ENCODE measurements at places on chromosomes 6 and 20.

DNA sequence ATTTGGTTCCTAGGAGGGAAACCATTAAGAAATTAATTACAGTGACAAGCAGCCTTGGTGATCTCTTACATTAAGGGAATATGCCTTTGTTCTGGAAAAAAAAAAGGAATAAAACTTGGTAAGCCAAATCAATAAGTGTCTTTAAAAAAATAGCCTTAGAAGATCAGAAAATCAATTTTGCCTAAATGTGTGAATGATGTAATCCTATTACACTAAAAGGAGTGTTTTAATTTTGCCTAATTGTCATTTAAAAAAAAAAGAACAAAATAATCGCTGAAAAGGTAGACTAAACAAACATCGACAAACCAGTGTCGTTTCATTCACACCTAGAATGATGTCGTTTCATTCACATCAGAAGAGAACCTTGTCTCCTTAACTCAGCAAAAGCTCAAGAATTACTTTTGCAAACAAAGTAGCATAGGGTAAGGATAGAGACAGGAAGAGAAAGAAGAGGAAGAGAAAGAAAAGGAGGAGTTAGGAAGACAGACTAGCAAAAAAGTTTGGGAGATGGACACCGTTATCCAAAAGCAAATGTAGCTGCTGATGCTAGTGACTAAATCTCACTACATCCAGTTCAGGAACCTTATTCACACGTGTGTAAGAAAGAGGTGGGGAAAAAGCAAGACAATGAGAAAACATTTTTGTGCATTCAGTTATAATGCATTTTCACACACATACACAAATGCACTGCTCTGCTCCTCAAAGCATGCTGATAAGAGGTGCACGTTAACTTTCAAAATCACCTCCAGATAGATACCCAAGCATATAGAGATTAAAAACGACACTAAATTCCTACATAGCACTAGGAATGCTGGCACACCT lies 60.6 kb downstream of the HIVEP2 start:
- DNase-seq = no peak

DNA sequence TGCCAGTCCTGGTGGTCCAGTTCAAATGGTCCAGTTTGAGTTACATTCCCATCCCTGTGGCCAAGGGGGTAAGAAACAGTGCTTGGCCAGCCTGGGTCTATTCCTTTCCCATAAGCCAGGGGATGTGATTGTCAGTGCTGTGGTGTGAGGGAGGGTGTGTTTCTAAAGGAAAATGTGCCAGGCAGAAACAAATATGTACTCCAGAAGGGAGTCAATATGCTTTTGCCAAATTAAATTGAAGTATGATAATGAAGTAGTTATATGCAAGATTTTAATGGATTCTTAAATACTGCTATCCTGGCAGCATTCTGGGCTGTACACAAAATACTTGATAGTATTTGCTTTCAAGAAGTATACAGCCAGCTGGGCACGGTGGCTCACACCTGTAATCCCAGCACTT lies 16.6 kb upstream of the PAQR8 start:
- no peak for DNase-seq

DNA sequence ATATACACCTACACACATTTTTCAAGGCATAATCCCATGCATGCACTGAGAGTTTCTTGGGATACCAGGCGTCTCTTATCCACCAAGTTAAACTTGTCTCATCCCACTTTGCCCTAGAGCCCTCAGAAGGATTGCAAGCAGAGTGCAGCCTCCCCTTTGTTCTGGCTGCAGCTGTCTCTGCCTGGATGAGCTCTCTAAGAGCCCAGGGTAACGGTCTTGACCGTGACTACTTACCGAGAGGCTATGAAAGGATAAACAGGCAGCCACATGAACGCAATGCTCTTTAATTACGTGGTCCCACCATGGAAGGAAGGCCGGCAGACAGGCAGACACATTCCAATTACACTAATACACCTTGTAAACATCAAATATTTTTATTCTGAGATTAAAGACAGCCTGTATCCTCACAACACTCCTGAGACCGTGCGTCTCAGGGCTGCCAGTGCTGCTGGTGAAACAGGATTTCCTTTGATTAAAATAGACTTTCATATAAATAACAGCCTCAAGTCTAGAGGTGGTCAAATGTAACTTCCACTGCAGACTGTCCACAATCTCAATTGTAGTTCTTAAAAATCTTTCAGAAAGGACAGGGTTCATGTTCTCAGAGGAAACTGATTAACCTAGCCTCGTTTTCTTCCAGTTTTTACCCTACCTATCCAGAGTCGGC lies 210.0 kb upstream of the PRDM1 start:
- no peak for DNase-seq

GRCh38 chr6:55678330-55679224 lies 99.6 kb upstream of the HMGCLL1 start:
- no peak for DNase-seq

DNA sequence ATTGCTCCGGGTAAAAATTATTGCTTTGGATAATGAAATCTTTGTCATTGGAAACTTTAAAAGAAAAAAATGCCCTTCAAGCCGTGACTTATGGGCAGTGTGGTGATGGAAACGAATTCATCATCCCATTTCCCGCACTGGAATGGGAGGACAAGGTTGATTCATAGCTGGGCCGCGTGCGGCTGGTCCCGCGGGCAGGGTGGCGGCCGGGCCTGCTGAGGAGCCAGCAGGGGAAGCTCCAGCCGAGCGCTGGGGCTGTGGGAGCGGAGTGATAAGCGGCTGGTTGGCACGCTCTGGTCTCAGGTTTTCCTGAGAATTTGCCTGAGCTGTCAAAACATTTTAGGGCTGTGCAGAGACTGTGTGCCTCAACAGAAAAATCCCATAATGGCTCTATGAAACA lies 351.7 kb downstream of the CDC5L start:
- no peak for DNase-seq

GRCh38 chr20:38304845-38305447 lies 990 bp downstream of the BPI start:
- no peak for DNase-seq

DNA sequence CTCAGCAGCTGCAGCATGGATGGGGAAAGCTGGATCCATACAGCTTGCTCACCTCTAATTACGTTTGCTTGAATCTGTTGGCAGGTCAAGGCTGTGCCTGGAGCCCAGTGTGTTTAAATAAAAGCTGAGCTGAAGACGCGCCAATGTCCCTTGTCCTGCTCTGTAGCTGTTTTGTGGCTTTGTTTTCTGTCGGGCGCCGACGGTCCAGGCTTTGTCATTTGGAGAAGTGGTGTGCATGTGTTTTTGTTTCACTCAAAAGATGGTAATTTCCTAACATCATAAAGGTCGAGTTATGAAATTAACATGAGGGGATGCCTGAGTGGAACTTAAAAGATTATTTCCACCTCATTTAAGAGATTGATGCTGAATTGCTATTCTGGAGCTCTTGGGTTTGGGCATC lies 107.6 kb downstream of the SLC24A3 start:
- DNase-seq = no peak

GRCh38 chr6:132961122-132961521 lies 146.8 kb downstream of the RPS12 start:
- DNase-seq = peak; percentile 17

- DNase-seq = no peak
Observed at GRCh38 chr20:53569606-53570307, 23.9 kb downstream of the ZNF217 start.

- no peak for DNase-seq
Observed at GRCh38 chr6:15551262-15551661, 111.6 kb downstream of the DTNBP1 start.

- DNase-seq = no peak
Observed at GRCh38 chr6:72371473-72371872, 250.4 kb upstream of the KCNQ5 start.

- no peak for DNase-seq
Observed at GRCh38 chr20:58486207-58486606, 29.0 kb downstream of the APCDD1L start.

DNA sequence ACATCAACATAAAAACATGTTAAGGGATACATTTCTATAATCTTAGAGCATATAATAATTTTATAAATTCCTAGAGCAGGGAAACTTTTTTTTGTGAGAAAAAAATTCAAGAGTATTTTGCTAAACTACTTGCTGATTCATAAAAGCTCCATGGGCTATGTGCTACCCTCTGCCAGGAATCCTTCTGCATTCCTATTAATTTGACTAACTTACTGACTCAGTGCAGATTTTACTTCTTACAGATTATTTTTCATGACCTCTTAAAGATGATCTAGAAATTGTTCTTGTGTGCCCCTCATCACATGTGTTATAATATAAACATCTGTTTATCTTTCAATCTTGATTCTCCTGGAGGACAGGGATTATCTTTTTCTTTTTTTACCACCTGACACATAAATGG lies 5.7 kb downstream of the VTA1 start:
- peak; percentile 46 for DNase-seq

GRCh38 chr6:15513131-15513771 lies 149.6 kb downstream of the DTNBP1 start:
- no peak for DNase-seq

GRCh38 chr6:43929511-43929910 lies 159.5 kb downstream of the VEGFA start:
- DNase-seq = no peak

DNA sequence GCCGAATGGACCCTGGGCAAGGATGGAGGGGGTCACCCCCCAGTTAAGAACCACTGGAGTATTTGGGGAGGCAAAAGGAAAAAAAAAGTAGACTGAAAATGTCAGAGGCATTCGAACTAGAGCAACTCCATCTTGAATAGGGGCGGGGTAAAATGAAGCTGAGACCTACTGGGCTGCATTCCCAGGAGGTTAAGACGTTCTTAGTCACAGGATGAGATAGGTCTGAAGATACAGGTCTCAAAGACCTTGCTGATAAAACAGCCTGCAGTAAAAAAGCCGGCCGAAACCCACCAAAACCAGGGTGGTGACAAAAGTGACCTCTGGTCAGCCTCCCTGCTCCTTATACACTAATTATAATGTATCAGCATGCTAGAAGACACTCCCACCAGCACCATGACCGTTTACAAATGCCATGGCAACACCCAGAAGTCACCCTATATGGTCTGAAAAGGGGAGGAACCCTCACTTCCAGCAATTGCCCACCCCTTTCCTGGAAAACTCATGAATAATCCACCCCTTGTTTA lies 70.4 kb upstream of the KCNG1 start:
- no peak for DNase-seq

- no peak for DNase-seq
Observed at GRCh38 chr6:142855893-142856623, 88.9 kb downstream of the HIVEP2 start.

GRCh38 chr6:33118525-33119123 lies 42.8 kb downstream of the HLA-DPB1 start:
- DNase-seq = no peak

DNA sequence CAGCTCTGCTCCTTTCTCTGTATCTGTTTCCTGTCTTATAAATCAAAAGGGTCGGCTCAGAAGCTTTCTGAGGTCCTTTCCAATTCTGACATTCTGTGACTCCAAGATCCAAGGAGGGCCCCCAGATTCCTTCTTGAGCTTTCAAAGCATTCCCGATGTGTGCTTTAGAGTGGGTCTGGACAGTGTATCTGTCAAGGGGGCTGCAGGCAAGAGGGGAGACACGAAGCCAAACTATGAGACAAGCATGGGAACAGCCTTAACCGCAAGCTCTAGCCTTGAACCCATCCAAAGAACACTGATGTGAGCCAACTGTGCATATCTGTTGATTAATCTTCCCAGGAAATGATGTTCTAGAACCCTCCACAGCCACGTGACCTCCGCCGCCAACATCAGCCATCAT lies 73.8 kb downstream of the TSHZ2 start:
- no peak for DNase-seq

DNA sequence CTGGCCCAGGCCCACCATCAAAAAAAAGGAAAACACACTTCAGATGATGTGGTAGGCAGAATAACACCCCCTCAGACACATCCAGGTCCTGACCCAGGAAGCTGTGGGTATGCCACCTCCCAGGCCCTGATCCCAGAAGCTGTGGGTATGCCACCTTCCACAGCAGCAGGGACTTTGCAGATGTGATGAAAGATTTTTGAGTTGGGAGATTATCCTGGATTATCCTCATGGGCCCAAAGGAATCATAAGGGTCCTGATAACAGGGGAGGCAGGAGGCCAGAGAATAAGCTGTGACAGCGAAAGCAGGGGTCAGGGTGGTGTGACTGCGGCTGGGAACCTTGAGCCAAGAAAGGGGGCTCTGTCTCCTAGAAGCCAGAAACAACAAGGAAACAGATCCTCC lies 55.0 kb downstream of the BMP7 start:
- DNase-seq = no peak

GRCh38 chr6:18215436-18215835 lies 48.9 kb downstream of the DEK start:
- DNase-seq = no peak

DNA sequence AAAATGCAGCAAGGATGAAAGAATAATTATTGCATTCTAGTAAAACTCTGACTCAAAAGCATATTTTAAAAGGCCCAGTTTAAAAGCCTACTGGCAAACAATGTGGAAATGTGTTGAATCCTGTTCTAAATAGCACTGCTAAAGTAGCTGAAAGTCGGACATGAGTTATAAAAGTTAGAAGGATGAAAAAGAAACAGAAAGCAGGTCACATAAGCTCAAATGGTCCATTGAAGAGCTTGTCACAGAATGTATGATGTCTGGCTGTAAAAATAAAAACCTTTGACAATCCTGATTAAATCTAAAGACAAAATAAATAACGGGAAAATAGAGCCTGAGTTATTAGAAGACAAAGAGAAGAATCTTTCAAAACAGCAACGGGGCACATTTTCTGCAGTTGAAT lies 218.6 kb upstream of the UFL1 start:
- DNase-seq = no peak

- no peak for DNase-seq
Observed at GRCh38 chr6:39614393-39614950, 110.7 kb downstream of the KIF6 start.

GRCh38 chr6:34278833-34279232 lies 30.0 kb upstream of the SMIM29 start:
- no peak for DNase-seq

- DNase-seq = no peak
Observed at GRCh38 chr20:48891235-48892048, 30.1 kb upstream of the ARFGEF2 start.

- no peak for DNase-seq
Observed at GRCh38 chr6:11229655-11230046, 2.8 kb downstream of the NEDD9 start.

- no peak for DNase-seq
Observed at GRCh38 chr6:127864701-127865100, 36.2 kb downstream of the THEMIS start.

GRCh38 chr6:148398678-148399077 lies 56.0 kb downstream of the SASH1 start:
- no peak for DNase-seq

DNA sequence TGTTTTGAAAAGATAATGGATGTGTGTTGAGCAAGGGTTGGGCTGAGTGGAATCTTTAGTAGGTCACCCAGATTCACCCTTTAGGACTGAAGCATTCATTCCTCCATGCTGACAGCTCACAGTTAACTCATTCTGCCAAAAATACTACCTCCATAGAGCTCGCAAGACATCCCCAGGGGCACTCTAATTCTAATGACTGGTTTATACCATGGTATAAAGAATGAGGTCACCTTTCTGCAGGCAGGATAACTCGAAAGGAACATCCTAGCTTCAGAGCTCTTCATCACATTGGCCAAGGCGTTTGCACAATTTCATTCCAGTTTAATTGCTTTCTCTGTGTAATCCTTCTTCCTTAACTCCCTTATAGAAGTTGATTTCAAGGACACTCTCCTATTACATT lies 1257.2 kb upstream of the EYS start:
- DNase-seq = no peak

- DNase-seq = no peak
Observed at GRCh38 chr6:134376785-134377184, 58.9 kb upstream of the SGK1 start.

GRCh38 chr20:53223626-53224172 lies 251.5 kb downstream of the TSHZ2 start:
- no peak for DNase-seq

GRCh38 chr6:113481910-113482309 lies 375.2 kb upstream of the MARCKS start:
- no peak for DNase-seq

All from GM04503 (cell line).